Fibroblast of skin of back (primary cell): ENCODE measurements at places on chromosomes 4 and X.

- no peak for DNase-seq
Observed at GRCh38 chr4:113024388-113024787, 25.1 kb upstream of the ANK2 start.

DNA sequence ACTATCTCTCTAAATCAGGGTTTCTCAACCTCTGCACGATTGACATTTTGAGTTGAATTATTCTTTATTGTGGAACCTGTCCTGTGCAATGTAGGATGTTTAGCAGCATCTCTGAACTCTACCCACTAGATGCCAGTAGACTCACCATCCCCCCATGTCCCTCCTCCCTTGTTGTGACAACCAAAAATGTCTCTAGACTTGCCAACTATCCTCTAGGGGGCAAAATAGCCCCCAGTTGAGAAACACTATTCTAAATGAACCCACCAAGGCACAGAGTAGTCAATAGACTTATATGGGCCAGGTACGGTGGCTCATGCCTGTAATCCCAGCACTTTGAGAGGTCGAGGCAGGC, 49.1 kb upstream of the GAB1 start:
- DNase-seq, result no peak

DNA sequence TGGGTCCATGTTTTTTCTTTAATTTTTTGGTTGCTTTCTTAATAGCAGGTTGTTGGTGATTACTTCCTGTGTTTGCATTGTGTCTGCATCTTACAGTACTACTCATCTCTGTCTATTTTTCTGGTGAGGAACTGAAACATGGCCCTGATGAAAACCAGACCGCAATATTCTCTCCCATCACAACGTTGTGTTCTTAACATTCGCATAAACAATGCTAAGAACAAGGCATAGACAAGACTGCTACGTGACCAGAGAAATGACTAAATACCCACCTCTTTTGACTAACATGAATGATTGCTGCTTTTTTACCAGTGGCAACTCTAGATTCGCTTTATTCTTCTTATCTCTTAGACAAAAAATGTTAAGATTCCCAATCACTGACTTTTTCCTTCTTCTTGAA, 179.1 kb downstream of the GC start:
- no peak for DNase-seq

DNA sequence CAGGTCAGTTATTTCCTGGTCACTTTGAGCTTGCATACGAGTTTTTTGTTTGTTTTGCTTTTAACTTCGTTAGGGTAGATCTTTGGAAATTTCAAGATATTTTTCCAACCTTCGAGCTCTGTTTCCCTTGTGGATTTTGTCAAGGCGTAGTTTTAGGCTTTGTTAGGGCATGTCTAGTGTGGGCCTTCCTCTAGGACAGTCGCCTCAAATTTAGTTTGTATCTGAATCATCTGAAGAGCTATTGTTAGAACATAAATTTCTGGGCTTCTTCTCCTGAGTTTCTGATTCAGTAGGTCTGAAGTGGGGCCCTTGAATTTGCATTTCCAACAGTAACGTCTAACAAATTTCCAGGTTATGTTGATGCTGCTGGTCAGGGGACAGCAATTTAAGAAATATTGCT, 48.8 kb upstream of the RBM47 start:
- DNase-seq, result no peak

GRCh38 chrX:143429811-143430210, 87.5 kb downstream of the SPANXN3 start:
- no peak for DNase-seq

- peak; percentile 47 for DNase-seq
Observed at GRCh38 chr4:171719691-171720090, 93.5 kb upstream of the GALNTL6 start.

GRCh38 chr4:37981844-37982720, 21.9 kb downstream of the PTTG2 start:
- peak; percentile 79 for DNase-seq

GRCh38 chr4:162684998-162685397, 481.7 kb downstream of the NAF1 start:
- DNase-seq, result no peak

GRCh38 chr4:144955104-144955503, 142.9 kb downstream of the ANAPC10 start:
- DNase-seq, result no peak

DNA sequence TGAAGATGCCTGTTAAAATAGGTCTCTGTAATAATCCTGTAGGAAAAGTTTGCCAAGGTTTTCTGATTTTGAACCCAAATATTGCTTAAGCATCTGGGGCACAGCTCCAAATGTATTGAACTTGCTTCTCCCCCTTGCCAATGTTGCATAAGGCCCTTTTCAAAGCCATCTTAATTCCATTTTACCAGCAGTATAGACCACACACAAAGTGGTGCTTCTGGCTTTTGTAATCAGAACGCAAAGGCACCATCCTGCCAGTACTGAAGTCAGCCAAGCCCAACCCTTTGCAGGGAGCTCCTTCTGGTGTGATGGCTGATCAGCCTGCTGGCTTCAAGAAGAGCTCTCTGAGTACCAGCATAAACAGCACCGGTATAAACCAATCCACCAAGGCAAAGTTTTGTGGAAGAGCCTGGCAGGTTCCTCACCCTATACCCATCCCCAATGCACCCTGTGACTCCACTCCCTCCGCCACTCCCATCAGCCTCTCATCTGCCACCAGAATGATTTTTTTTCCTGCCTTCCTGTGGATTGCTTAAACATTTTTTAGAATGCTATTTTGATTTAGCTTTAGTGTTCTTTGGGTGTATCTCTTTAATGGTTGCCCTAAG, 39.2 kb upstream of the USP9X start:
- DNase-seq, result no peak

GRCh38 chr4:24713604-24714003, 81.8 kb upstream of the SOD3 start:
- no peak for DNase-seq

- peak; percentile 8 for DNase-seq
Observed at GRCh38 chr4:12555011-12555410, 929.1 kb downstream of the RAB28 start.

DNA sequence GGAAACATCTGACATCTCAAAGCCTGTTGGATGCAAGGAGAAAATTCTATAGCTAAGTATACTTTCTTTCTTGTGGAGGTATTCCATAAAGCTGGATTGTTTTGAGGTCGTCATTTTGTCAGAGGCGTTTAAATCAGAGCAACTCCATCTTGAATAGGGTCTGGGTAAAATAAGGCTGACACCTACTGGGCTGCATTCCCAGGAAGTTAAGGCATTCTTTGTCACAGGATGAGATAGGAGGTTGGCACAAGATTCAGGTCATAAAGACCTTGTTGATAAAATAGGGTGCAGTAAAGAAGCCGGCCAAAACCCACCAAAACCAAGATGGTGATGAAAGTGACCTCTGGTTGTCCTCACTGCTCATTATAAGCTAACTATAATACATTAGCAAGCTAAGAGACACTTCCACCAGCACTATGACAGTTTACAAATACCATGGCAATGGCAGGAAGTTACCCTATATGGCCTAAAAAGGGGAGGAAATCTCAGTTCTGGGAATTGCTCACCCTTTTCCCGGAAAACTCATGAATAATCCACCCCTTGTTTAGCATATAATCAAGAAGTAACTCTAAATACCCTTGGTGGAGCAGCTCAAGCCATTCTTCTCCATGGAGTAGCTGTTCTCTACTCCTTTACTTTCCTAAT, 11.9 kb downstream of the HSD17B13 start:
- DNase-seq, result no peak

- no peak for DNase-seq
Observed at GRCh38 chr4:85557016-85557901, 82.3 kb downstream of the ARHGAP24 start.

DNA sequence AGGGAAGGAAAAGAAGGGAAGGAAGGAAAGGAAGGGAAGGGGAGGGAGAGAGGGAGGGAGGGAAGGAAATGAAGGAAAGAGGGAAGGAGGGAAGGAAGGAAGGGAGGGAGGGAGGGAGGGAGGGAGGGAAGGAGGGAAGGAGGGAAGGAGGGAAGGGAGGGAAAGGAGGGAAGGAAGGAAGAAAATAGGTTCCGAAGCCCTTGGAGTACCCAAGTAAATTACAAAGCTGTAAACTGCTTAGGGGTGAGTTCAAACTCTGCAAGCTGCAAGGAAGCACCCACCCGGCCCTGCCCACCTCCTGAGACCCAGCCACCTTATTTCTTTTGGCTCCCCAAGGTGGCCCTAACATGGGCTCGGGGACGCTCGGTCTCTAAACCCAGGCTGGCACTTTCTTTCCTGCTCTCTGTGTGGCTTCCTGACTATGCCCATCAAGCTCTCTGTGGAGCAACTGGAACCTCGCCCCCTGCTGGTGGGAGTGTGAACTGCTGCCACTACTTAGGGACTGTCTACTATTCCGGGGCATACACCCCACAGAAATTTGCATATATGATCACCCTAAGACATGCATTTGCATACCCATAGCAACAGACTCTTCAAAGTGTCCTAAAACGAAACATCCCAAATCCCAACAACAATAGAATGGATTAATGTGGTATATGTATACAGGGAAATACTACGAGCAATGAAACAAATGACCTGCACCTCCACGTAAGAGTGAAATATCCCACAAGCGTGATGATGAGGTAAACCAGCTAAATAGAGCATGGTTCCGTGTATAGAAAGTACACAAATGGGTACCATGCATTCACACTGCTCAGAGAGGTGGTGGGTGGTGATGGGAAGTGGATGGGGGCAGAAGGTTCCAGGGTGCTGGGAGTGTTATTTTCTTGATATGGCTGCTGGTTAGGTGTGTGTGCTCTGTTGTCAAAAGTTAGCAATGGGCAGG, 151.7 kb upstream of the TBL1X start:
- DNase-seq, result no peak

- DNase-seq, result peak; percentile 59
Observed at GRCh38 chrX:154051201-154051810, 31.6 kb upstream of the IRAK1 start.

- no peak for DNase-seq
Observed at GRCh38 chr4:33940281-33940680, 2304.0 kb downstream of the ARAP2 start.

- no peak for DNase-seq
Observed at GRCh38 chrX:40063555-40063954, 34.2 kb downstream of the BCOR start.

DNA sequence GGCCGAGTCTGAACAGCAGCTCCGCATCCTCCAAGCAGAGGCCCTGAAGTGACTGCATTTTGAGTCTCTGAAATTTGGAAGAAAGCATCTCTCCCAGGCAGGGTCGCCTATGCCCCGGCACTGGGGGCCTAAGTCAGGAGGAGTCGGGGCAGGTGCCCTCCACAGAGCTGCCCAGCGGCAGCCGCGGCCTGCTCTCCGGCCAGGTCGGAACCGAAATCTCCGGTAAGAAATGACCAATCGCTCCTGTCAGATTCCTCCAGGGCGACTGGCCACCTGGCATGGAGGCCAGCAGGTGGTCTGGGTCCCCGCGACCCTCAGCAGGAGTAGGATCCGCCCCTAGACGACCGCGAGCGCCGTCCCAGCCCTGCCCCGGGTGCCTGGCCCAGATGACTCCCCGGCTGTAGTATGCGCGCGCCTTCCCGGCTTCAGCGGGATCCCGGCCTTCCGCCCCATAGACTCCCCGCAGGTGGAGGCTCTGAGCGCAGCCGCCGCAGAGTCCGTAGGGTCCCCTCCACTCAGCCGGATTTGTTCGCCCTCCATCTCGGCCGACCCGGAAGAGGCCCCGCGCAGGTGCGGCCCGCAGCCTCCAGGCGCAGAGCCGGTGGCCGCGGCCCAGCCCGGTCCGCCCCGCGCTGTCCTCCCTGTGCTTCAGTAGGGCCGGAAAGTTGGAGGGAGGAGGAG, 1.5 kb downstream of the NKX1-1 start:
- DNase-seq, result no peak
